Activated CD4-positive, alpha-beta memory T cell treated with anti-CD3 and anti-CD28 coated beads for 36 hours (primary cell): ENCODE measurements at places on chromosomes 16 and 17.

DNA sequence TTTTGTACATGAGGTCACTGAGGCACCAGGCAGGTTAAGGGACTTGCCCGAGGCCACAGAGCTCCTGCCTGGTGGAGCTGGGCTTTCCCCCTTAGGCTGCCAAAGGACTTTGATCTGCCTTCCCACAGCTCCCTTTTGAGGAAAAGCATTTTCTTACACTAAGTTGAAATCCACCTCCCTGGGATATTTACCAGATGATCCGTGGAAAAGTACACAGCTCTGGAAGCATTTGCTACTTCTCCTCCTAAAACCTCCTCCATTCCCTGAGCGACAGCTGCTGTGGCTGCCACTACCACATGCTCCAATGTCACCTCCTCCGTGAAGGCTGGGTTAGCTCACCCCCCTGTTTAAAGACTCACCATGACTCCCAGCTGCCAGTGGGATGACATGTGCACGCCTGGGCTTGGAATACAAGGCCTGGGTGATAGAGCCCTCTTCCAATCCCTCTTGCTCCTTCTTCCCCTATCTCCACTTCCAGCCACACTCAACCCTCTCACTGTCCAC lies 1.2 kb upstream of the MPRIP start:
- DNase-seq, result no peak

- no peak for DNase-seq
Measured at GRCh38 chr17:60160829-60161501, 11.2 kb downstream of the CA4 start.

DNA sequence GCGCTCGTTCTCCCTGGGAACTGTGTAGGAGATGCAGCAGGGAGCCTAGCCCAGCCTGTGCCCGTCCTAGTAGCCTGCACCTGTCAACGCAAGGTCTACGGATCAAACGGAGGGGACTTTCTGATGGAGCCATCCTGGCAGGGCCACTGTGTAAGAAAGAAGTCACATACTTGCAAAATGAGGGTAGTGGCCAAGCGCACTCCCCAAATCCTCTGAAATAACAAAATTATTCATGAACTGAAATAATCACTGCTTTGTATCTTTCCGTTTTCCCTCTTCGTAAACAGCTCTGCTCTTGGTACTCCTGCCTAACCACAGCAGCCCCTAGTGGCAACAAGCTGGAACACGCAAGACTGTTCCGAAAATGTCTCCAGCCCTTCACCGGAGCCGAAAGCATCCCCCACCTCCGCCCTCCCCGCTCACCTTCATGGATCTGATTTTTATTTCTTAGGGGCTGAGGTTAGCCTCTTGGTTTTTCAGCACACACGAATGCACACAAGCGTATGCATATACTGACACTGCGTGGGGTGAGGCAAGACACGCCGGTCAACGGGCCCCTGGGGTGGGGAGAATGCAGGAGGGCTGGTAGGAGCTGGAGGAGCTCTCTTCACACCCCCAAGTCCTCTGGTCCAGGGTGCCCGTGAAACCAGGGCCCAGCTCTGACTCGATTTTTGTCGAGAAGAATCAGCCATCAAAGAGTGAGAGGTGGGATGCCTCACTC lies 100.8 kb downstream of the ABCC12 start:
- peak; percentile 44 for DNase-seq

DNA sequence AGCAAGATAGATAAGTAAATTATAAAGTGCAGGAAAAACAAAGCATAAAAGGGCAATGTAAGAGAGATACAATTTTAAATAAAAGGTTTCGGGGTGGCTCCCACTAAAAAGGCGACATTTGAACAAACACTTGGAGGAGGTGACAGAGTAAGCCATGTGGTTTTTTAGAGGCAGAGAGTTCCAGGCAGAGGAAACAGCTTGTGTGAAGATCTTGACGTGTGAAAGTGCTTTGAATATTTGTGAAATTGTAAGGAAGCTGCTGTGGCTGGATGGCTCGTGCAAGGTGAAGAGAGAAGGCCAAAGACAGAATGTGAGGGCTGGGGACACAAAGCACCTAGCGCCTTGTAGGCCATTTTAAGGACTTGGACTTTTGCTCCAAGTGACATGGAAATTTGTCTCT lies 28.6 kb upstream of the HYDIN start:
- no peak for DNase-seq

GRCh38 chr17:4696437-4696805 lies 7.5 kb downstream of the PELP1 start:
- DNase-seq, result peak; percentile 52

GRCh38 chr16:1545044-1546040 lies 11.9 kb downstream of the TMEM204 start:
- no peak for DNase-seq

DNA sequence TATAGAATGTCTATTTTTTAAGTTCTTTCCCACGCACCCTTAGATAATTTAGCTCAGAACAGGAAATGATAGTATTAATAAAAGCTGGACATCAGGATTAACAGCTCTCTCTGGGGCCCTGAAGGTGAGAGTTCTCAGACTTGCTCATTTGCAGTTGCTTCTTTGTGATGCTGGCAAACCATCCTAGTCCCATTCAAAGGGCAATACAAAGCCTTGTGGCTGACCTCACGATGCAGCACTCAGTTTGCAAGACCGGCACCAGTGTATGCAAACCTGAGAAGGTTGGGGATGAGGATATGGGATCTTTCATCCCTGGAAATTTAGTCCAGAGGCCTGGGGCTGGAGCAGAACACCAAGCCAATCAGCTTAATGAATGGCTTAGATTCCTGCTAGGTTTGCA lies 29.3 kb downstream of the STH start:
- no peak for DNase-seq

- peak; percentile 66 for DNase-seq
Measured at GRCh38 chr16:78773291-78773702, 673.8 kb downstream of the WWOX start.

DNA sequence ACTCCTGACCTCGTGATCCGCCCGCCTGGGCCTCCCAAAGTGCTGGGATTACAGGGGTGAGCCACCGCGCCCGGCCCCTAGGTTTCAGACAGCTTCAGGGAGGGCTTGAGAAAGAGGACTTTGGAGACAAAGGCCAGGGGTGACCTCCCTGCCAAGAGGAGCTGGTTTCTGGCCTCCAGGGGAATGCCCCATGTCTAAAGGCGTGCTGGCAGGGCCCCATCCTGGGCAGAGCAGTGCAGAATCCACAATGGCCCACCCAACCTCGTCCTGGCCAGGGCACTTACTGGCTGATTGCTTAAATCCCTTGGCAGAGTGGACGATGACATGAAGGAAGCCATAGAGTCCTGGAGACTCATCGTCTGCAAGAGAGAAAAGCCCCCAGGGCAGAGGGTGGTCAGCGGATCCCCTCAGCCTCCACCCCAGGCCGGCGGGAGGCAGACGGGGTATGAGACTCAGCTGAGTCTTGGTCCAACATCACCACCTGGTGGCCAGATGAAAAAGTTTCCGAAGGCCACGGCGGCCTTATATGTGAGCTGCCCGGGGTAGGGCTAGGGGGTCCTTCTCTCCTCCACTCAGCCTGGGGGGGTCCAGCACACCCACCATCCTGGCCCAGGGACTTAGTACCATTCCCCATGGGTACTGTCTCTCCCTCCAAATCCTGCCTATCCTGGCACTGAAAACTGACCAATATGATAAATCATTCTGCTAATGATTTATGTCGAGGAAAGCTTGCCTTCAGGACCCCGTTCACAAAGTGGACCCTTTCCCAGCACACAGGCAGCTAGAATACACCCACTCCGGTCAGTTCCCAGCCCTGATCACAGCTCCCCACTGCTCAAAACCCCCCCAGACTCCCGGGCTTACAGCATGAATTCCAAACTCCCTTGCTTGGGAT lies 59.1 kb downstream of the TIMM22 start:
- DNase-seq, result peak; percentile 53

DNA sequence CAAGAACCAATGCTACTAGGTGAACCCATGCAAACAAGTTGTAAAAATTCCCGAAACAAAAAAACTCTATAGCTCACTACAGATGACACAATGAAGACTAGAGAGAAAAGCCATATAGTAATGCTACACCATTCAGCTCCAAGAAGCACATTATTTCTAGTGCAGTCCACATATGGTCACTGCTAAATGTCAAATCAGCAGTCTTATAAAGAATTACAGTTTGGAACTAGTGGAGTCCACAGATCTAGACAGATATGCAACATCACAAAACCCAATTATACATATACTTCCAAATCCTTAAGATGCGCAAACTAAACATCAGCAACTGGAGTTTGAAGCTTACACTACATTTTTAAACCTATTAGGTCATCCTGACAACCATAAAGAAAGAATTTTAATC lies 33.5 kb downstream of the GPATCH8 start:
- no peak for DNase-seq

DNA sequence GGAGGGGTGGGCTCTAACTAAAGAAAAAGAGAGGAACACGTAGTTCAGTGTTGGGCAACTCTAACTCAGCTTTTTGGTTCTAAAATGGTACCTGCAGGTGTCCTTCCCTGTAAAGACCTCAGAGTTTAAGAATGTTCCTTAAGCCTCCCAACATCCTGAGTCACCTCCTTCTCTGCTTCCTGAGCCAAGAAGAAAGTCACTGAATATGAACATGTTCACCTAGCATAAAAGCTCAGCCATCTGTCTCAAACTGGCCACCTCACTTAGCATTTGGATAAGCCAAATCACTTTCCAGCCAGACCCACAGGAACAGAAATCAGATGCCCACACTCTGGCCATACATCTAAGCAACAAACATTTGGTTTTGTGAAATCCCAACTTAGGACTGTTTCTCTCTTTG lies 3.7 kb downstream of the TMEM98 start:
- no peak for DNase-seq

- no peak for DNase-seq
Measured at GRCh38 chr17:49359990-49360795, 1.9 kb downstream of the ZNF652 start.

- DNase-seq, result no peak
Measured at GRCh38 chr16:80985611-80986010, 21.1 kb downstream of the CMC2 start.

GRCh38 chr16:75021410-75021809 lies 22.6 kb downstream of the ZNRF1 start:
- no peak for DNase-seq

GRCh38 chr16:85660843-85661739 lies 27.7 kb downstream of the GINS2 start:
- no peak for DNase-seq

DNA sequence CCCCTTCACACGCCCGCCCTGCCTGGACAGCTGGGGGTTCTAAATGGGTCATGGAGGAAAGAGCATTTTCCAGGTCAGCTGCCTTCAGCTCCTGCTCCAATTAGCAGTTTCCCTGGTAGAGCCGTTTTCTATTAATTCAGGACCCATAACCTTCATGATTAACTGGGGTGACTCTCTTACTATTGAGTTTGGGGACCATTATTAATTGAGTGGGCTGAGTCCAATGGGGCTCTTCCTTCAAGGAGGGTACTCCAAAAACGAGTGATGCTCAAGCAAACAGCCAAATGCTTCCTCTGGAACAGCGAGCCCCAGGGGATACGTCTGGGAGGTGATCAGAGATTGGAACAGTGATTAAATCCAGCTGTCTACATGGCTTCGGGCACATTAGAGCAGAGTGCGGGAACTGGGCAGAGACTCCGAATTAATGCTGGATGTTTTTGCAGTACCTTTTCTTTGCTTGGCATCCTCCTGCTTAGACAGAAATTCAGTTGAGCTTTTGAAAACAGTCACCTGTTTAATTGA lies 68.1 kb upstream of the CACNG3 start:
- DNase-seq, result no peak

DNA sequence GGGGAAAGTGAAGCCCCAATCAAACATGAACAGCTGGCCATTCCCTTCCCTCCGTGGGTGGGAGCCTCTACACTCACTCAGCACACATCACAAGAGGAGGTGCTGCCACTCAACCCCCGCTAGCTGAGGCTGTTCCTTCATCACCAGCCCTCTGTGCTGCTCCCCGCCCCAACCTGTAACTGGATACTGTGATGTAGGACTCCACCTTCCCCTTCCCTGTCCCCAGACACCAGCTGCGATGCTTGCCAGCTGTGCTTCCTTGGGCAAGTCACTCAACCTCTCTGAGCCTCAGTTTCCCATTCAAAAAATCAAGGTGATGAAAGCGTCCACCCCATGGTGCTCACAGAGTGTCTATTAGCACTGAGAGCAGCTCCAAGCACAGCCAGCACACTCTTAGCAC lies 273.2 kb downstream of the MRTFB start:
- no peak for DNase-seq

DNA sequence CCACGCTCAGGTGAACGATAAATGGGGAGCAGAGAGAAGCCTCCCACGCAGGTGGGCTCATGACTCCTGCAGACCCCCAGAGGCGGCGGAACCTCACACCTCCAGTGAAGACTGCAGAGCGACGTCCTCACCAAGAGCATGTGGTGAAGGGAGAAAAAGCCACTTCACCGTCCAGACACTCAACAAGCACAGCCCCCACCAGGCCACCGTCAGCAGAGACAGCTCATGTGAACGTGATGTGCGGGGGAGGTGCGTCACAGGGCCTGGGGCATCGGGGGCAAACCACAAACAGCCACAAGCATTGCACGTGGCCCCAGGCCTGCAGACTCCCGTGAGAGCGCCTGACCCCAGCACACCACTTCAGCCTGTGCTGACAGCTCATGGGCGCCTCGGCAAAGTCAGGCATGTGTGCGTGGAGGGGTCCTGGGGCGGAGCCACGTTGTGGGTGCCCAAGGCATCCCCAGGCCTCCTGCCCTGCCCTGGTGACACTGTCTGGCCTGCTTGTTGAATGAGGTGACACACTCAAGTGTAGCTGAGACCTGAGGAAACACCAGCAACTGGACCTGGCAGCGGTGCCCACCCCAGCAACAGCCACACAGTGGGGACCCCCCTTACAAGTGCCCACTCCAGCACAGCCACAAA lies 19.0 kb downstream of the LMF1 start:
- no peak for DNase-seq

GRCh38 chr16:12439399-12440227 lies 364.1 kb downstream of the CPPED1 start:
- DNase-seq, result no peak

DNA sequence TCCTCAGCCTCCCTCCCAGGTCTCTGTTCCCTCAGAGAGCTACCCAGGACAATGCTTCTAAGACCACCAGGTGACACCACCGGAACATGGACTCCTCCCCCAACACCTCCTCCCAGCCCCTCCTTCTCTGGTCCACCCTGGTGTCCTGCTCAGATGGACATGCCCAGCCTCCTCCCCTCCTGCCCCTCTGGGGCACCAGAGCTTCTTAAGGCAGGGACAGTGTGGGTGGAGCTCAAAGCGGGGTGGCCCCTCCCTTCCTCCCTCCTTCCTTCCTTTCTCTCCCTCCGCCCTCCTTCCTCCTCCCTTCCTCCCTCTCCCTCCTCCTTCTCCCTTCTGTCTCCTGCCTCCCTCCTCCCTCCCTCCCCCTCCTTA lies 22.7 kb downstream of the TRPV3 start:
- peak; percentile 39 for DNase-seq
